ENCODE measurements at places on chromosomes 16 and 17.

DNA sequence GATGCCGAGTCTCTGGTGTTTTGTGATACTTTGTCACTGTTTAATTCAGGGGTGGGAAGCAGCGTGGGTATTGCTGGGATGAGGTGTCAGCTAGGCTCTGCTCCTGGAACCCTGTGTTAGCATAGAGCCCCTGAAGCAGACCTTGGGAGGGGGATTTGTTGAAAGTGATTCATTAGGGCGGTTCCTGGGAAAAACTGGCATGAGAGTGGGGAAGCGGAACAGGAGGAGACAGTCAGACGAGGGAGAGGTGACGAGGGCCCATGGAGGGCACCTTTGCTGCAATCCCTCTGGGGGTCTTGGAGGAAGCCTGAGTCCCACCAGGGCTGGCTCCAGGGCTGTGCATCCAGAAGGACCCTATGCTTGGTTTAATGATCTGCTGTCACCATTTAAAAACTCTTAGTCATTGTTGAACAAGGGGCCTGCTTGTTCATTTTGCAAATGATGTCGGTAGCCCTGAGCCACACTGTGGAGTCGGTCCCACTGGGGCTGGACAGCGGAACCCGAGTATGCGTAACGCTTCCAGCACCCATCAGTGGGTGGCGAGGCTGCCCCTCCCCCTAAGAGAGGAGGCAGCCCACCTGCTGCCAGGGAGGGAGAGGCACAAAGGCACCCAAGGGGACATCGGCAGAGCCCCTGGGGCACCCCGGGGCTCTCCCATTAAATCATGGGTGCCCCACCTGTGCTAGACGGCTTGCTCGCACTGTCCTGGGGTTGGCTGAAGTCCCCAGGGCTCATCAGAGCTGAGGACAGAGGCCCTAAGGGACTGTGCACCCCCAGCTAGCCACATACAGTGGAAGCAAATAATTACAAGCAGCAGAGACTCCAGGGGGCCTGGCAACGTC, 35.4 kb downstream of the WFDC1 start:
- no peak for DNase-seq

- no peak for DNase-seq
Observed at GRCh38 chr16:88550246-88550661, 19.9 kb upstream of the ZC3H18 start.

- no peak for DNase-seq
Observed at GRCh38 chr17:42686520-42687128, 4.3 kb downstream of the CNTNAP1 start.

- DNase-seq, result no peak
Observed at GRCh38 chr16:1913327-1914083, 4.7 kb downstream of the HS3ST6 start.

- no peak for DNase-seq
Observed at GRCh38 chr17:21079196-21079595, 36.4 kb upstream of the USP22 start.

DNA sequence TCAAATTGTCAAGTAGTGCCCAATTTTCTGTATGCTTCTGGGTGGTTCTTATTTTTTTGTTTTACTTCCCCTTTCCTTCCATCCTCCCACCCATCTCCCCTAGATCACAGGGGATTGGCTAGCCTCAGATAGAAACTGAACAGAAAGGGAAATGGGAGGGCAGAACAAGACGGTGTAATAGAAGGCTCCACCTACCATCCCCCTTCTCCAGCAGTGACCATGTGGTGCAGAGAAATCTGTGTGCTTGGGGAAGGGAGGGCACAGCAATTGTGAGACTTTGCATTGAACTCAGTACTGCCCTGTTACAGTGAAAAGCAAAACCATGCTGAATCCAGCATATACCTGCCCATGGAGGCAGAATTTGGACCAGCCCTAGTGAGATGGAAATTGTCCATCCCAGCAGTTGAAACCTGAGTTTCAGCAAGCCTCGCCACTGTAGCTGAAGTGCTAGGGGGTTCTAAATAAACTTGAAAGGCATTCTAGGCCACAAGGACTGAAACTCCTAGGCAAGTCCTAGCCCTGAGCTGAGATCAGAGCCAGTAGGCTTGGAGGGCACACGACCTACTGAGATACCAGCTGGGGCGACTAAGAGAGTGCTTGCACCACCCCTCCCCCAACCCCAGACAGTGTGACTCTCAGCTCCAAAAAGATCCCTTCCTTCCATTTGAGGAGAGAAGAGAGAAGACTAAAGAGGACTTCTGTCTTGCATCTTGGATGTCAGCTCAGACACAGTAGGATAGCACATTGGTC, 5.2 kb downstream of the SLFN11 start:
- DNase-seq, result peak; percentile 76

GRCh38 chr17:76437467-76438402, 15.2 kb downstream of the UBE2O start:
- DNase-seq, result no peak

- no peak for DNase-seq
Observed at GRCh38 chr16:46519063-46519462, 102.1 kb downstream of the SHCBP1 start.

- DNase-seq, result no peak
Observed at GRCh38 chr17:68053231-68054013, 17.9 kb downstream of the KPNA2 start.

DNA sequence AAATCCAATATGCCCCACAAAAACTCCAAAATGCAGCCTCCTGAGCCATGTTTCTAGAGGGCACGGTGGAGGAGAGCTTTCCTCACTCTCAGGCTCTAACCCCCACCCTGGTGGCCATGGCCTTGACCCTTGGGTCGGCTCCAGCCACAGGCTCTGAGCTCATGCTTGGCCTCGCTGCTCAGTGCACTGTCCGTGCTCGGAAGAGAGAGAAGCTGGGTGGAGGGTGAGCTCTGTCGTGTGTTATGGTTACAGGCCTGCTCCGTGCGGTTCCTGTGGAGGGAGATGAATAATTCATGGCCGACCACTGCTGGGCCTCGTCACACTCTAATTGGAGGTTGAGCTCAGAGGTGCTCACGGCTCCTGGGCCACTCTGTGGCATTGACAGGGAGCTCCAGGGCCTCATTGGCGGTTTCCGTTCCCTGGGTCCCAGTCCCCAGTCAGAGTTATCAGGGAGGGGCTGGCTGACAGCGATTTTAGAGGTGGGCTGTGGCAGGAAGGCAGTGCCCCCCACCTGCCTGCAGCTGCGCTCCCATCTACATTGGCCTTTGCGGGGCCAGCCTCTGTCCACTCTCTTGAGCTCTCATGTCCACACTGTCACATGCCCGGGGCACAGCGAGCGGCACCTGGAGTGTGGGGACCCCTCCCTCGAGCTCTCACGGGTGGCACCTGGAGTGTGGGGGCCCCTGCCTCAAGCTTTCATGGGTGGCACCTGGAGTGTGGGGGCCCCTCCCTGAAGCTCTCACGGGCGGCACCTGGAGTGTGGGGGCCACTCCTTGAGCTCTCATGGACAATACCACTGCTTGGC, 24.9 kb downstream of the ACSF3 start:
- DNase-seq, result no peak

GRCh38 chr16:12002447-12003006, 26.0 kb downstream of the SNX29 start:
- no peak for DNase-seq

- no peak for DNase-seq
Observed at GRCh38 chr17:79960788-79961522, 74.7 kb downstream of the TBC1D16 start.

DNA sequence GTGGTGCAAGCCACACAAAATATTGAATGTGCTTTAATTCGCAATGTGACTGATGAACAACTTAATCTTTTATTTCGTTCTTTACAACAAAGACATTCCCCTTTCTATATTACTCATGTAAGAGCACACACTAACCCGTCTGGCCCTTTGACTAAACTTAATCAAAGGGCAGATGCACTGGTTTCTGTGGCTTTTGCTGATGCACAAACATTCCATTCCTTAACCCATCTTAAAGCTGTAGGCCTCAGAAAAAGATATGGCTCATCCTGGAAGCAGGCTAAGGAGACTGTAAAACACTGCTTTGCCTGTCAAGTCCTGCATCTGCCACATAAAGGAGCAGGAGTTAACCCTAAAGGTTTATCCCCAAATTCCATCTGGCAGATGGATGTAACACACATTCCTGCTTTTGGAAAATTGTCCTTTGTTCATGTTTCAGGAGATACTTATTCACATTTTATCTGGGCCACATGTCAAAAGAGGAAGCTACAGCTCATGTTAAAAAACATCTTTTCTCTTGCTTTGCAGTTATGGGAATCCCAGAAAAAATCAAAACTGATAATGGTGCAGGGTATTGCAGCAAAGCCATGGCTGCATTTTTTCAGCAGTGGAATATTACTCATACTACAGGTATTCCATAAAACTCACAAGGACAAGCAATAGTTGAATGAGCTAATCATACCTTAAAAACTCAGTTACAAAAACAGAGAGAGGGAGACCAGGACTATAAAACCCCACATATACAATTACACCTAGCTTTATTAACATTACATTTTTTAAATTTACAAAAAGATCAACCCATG, 137.2 kb downstream of the AHSP start:
- DNase-seq, result no peak

DNA sequence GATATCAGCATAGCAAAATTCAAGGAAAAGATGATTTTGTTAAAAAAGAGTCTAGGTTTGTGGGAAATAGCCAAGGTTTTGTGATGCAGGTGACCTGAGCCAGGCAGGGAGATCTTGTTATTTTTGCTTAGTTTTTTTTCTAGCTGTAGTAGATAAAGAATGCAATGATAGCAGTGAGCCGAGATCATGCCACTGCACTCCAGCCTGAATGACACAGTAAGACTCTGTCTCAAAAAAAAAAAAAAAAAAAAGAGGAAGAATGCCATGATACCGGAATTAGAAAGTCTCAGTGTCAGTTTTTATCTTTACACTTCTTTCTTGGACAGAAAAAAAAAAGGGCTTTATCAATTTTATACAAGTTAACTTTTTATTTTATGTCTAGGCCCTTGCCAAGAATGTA, 27.5 kb downstream of the TMEM238L start:
- DNase-seq, result no peak

GRCh38 chr16:84212154-84212553, 21.2 kb downstream of the ADAD2 start:
- DNase-seq, result no peak

DNA sequence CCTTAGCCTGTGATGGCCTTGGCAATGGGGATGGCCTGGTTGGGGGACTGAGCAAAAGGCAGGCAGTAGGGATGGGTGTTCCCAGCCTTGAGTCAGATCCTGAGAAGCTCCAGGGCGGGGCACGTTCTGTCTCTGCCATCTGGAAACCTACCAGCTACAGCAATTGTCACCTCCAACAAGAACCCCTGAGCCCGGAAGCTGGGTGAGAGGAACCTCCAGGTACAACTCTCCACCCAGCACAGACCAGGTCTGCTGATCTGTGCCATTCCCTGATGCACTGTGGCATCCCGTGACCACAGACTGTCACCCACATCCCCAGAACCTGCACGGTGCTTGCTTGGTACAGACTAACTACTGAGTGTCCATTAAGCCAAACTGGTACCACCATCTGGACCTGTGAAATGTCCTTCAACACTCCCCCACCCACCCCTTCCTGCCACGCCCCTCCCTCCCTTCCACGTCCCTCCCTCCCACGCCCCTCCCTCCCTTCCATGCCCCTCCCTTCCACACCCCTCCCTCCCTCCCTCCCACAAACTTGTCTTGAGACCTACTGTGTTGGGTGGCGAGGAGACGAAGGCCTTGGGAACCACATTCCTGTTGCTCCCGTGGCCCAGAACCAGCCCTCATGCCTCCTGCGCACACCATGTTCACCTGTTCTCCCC, 16.6 kb downstream of the MYO15B start:
- no peak for DNase-seq

- DNase-seq, result no peak
Observed at GRCh38 chr17:46915596-46915995, 7.4 kb upstream of the GOSR2 start.

GRCh38 chr17:67374329-67375053, 2.6 kb upstream of the PITPNC1 start:
- peak; percentile 95 for DNase-seq

GRCh38 chr17:59491353-59492090, 73.9 kb upstream of the DHX40 start:
- DNase-seq, result no peak

Data from activated CD4-positive, alpha-beta T cell treated with anti-CD3 and anti-CD28 coated beads, Interleukin-2, amount 10 ng/mL, durations not matched to agents 24 days and 14 days (primary cell).